Right renal cortex interstitium (tissue), 3 donors: ENCODE measurements at places on chromosomes 6 and 20. TPM values are rescaled to one million over a fixed set of nuclear protein-coding genes. Genes with fewer than 3 reads are reported as not detected.

The RAD21L1 gene
- polyA plus RNA-seq, result not detected

The DUSP15 gene
- 16.4 TPM for polyA plus RNA-seq

The NCOA5 gene
- polyA plus RNA-seq, result 55.1 TPM

The SAMD10 gene
- polyA plus RNA-seq, result 6.5 TPM

The TRDN gene
- polyA plus RNA-seq, result 2.7 TPM

The MBOAT1 gene
- polyA plus RNA-seq, result 19.2 TPM

The RUNX2 gene
- polyA plus RNA-seq, result 2.0 TPM

The EFCAB8 gene
- polyA plus RNA-seq, result 0.06 TPM

The BPIFA1 gene
- polyA plus RNA-seq, result not detected

The BPIFB4 gene
- polyA plus RNA-seq, result not detected

The MRPS10 gene
- polyA plus RNA-seq, result 33.2 TPM

The HSPA12B gene
- 13.0 TPM for polyA plus RNA-seq

The PRRT1 gene
- 2.5 TPM for polyA plus RNA-seq

The RTEL1 gene
- polyA plus RNA-seq, result 13.8 TPM

The EPHA7 gene
- polyA plus RNA-seq, result 44.7 TPM

DNA sequence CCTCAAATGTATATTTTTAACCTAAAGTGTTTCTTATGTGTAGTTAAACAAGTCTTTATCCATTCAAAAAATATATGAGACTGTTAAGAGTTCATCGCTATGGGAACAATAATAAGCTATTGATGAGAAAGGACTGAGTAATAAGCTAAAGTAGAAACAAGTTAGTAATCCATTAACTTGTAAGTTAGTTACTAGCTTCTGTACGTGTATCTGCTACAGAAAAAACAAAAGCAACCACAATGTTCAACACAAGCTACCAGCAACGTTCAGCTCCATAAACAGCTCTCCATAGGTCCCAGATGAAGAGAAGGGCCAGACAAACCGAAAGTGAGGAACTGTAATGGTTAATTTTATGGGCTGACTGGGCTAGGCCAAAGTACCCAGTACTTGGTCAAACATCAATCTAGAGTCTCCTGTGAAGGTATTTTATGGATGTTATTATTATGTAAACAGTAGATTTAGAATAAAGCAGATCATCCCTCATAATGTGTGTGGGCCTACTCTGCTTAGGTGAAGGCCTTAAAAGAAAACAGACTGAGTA lies 33.8 kb upstream of the FAM135A start:
- no peak for DNase-seq

- DNase-seq, result no peak
These were observed 95.0 kb downstream of the TCP11 start for GRCh38 chr6:35046103-35046502.

DNA sequence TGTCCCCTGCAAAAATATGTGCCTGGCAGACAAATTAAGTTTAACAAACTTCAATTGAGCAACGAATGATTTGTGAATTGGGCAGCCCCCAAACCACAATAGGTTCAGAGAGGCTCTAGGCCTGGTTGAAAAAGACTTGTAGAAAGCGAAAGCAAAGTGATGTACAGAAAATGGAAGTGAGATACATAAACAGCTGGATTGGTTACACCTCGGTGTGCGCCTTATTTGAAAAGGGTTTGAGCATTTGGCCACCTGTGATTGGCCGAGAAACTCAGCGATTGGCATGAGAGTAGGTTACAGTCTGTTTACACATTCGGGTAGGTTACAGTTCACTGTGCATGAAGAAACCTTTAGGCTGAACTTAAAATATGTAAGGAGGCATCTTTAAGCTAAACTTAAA lies 136.9 kb downstream of the CD83 start:
- DNase-seq, result no peak

- no peak for DNase-seq
These were observed 531.7 kb downstream of the LMBRD1 start for GRCh38 chr6:69265090-69265489.

GRCh38 chr20:17666481-17666880 lies 15.6 kb downstream of the RRBP1 start:
- DNase-seq, result no peak

DNA sequence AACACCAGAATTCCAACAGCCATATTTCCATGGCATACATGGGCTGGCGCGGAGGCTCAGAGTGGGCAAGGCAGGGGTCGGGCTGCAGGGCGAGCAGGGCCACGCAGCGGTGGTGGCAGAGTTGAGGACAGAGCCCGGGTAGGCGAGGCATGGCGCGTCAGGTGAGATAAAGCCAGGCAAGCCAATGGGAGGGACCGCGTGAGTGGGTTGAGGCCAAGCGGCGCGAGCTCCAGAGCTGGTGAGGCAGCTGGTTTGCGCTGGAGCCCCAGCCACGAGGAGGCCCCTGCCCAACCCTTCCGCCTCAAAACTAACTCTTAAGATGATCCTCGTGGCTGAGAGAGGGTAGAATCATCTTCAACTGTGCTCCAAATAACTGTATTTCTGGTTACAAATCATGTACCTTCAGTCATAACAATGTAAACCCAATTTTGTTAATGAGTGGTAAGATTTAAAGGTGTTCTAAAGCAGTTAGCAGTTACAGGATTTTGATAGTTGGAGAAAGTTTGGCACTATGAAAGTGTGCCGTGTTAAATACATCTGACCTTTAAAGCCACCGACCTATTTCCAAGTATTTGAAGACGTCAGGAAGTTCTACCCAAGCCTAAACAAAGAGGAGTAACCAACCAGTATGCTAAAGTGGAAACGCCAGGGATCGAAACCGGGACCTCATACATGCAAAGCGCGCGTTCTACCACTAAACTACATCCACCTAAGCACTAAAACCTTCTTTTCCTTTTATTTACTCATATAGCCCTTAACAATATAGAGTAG lies 107.9 kb downstream of the GPX5 start:
- no peak for DNase-seq

DNA sequence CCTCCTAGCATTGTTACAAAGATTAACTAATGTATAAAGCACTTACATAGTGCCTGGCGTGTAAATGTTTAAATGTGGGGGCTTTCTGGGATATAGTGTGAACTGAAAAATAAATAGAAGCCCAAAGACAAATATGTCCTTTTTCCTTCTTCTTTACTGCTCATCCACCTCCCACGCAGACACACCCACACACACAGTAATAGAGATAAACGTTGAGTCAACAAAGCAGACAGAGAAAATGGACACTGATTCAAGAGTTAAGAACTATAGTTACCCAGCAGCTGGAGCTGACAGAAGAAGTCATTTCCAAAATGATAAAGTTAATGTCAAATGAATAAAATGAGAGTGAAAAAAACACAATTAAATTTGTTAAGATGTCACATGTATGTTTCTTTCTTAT lies 68.3 kb downstream of the FHL5 start:
- DNase-seq, result peak; percentile 4

DNA sequence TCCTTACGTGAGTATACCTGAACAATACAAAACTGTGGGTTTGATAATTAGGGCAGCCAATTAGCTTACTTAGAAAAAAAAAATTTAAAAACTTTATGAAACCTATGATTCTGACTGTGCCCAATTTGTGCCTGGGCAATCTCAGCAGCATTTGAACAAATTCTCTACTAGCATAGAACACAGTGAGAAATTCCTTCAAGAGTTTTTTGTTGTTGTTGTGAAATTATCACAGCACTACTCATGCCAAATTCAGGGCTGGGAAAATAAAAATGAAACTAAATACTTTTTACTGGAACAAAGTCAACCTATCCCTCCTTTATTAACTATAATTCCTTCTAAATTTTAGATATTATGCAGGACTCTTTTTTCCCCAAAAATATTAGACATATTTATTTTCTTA lies 42.9 kb downstream of the POU3F2 start:
- DNase-seq, result no peak

GRCh38 chr6:24117021-24117420 lies 9.0 kb upstream of the NRSN1 start:
- DNase-seq, result no peak

DNA sequence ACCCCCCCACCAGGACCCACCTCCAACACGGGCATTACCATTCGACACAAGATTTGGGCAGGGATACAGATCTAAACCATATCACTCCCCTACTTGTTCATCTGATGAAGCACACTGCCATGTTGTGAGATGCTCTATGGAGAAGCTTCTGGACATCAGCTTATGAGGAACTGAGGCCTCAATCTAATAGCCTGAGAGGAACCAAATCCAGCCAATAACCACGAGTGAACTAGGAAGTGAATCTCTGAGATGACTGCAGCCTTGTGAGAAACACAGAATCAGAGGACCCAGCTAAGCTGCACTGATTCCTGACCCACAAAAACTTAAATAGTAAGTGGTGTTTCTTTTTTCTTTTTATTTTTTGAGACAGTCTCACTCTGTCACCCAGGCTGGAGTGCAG lies 21.6 kb upstream of the ZBTB2 start:
- no peak for DNase-seq

- DNase-seq, result no peak
These were observed 88.2 kb downstream of the RREB1 start for GRCh38 chr6:7196019-7196402.

DNA sequence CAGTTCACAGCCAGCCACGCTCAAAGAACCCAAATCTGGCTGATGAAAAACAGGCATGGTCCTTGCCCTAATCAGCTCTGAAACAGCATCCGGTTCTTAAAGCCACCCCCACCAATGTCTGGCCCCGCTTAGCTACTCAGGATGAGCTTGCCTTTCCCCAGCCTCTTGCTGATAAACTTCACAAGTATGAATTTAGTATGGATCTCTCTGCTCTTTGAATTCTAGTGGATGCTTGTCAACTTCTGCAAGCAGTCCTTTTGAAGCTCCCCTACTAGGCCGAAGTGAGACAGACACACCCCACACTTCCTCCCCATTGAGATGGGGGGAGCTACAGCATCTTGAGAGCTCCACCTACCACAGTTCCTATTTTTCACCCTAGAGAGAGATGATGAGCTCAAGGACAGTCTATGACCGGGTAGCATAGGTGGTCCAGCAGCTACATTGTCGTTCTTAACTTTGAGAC lies 36.7 kb downstream of the EBF4 start:
- no peak for DNase-seq

GRCh38 chr20:25720285-25720684 lies 23.6 kb upstream of the ZNF337 start:
- DNase-seq, result no peak

GRCh38 chr6:150208611-150209352 lies 65.9 kb downstream of the PPP1R14C start:
- DNase-seq, result no peak

- DNase-seq, result no peak
These were observed 81.6 kb upstream of the FOXQ1 start for GRCh38 chr6:1230281-1230680.

- DNase-seq, result no peak
These were observed 24.8 kb upstream of the EZR start for GRCh38 chr6:158843751-158844683.

DNA sequence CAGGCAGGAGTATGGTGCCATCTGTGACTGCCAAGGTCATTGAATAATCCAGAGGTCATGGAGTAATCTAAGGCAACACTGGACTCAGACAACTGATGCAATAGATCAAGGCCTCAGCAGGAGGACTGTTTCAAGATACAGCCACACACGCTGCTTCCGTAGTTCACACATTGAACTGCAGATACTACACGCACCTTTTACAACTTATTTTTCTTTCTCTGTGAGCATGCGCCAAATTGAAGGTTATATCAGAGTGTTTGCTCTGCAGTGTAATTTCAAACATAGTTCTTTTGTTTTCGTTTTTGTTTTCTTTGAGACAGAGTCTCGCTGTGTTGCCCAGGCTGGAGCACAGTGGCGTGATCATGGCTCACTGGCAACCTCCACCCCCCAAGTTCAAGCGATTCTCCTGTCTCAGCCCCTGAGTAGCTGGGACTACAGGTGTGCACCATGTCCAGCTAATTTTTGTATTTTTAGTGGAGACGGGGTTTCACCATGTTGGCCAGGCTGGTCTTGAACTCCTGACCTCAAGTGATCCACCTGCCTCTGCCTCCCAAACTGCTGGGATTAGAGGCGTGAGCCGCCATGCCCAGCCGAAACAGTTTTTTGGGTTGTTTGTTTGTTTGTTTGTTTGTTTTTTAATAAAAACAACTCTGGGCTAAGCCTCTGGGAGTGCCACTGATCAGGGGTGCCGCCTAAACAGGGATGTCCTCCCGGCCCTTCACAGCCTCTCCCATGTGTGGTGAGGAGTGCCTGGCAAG lies 96.6 kb upstream of the NAA20 start:
- DNase-seq, result no peak

- no peak for DNase-seq
These were observed 62.8 kb upstream of the L3MBTL3 start for GRCh38 chr6:129955584-129955983.

GRCh38 chr6:89372506-89372901 lies 20.0 kb upstream of the UBE2J1 start:
- no peak for DNase-seq

DNA sequence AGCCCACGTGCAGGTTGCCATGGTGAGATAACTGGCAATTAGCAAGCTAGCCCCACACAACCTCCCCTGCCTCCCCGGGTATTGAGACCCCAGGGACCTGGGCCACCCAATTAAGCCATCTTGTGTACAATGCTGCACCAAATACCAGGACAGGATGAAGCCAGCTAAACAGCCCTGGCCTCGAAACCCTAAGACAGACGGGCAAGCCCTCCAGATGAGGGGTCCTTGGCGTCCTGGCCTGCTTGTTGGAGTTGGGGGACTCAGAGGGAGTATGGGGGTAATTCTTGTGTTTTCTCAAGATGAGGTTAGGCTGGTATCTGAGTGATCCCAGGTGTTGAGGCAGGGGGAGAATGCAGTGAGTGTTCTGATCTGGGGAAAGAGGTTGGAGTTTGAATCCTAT lies 8.8 kb upstream of the MAPRE1 start:
- no peak for DNase-seq

DNA sequence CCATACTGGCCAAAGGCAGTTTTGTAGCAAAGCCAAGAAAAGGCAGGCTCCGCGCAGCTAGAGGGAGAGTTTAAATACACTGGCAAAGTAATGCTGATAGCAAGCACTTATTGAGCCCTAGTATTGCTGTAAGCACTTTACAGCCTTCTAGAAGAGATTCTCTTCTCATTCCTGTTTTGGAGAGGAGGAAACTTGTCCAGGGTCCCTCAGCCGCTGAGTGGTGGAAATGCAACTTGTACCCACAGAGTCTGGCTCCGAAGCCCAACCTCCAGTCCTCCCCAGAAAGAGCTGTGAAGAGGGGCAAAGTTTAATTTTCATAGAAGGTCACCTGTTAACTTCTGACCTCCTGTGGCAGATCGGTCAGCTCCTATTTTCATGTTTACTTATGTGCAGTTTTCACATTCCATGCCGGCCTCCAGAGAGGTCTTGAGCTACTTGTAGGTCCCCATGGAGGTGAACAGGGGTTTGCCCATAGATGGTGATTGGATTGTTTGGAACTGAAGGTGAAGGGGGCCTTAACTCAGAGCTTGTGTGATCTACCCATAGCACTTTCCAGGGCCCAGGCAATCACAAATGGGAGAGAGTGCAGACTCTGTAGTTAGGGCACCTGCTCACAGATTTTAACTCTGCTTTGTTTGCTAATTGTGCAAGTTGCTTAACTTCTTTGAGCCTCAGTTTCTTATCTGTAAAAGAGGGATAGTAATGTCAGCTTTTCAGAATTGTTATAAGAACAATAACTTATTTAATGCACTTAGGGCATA lies 70.7 kb downstream of the LYRM2 start:
- DNase-seq, result no peak

- DNase-seq, result peak; percentile 86
These were observed 179.3 kb downstream of the MTHFD1L start for GRCh38 chr6:151044465-151045441.

GRCh38 chr6:134223796-134224420 lies 94.0 kb downstream of the SGK1 start:
- DNase-seq, result no peak

GRCh38 chr6:115276881-115277565 lies 783.7 kb downstream of the FRK start:
- DNase-seq, result no peak

GRCh38 chr20:54076259-54076658 lies 5.9 kb upstream of the BCAS1 start:
- no peak for DNase-seq

- no peak for DNase-seq
These were observed 501.7 kb downstream of the UTRN start for GRCh38 chr6:144786825-144787224.
